Body of pancreas (tissue), 4 donors: ENCODE measurements at places on chromosomes 6 and 20. TPM values are rescaled to one million over a fixed set of nuclear protein-coding genes. Genes with fewer than 3 reads are reported as not detected.

Gene EFCAB8
- 0.26 TPM for total RNA-seq

Gene HTR1E
- not detected for total RNA-seq

Gene COX7A2
- 139 TPM for total RNA-seq

Gene NELFE
- 39.9 TPM for total RNA-seq

Gene SMIM13
- 4.4 TPM for total RNA-seq

DNA sequence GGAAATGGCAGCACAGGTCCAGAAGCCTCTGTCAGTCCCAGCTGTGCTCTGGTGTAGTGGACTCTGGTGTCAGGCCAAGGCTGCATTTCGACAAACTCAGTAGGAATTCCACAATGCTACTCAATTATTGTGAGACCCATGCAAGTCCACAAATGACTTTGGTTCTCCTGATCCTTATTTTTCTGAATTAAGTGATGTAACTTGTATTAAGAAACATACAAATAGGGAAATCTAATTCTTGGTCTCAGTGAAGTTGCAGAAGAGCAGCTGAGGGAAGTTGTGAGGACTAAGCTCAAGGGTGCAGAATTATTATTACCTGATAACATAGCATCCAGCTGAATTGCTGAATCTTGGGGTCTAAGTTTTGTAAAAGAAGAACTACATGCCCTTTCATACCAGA lies 116.8 kb downstream of the MAFB start:
- no peaks in the 10 kb centered on the region for H3K4me1 ChIP-seq
- H3K27me3 ChIP-seq: no peaks in the 10 kb centered on the region
- DNase-seq: no peak
- H3K27ac ChIP-seq: peak overlapping the region; percentile 33
- no peak overlapping the region for H3K4me3 ChIP-seq
- no peaks in the 10 kb centered on the region for H3K36me3 ChIP-seq

DNA sequence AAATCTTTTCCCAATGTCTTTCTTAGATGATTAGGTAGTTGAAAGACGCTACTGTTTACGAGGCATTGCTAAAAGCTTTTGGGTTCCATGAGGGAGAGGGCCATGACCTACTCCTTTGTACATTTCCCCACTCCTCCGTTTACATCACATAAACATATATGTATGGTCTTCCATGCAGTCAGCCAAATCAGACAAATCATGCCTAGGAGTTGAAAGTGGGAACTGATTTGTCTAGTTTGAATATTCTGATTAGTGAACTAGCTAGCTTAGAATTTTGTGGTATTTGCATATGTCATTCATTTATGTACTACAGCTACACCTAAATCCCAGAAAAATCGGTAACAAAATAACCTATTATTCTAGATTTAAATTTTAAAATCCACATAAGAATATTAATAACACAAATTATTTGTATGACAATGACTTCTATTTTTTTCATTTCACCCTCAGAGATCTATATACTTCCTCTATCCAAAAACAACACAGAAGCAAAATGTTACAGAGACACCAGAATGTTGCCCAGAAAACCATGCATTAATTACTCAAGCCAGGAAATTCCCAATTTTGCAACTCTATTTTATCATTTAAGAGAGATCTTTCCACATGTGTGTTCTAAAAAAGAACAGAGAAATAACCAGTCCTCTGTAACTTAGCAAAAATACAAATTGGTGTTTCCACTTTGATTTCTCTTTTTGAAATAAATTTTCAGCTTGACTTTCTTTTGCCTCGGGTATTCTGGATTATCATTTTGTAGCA lies 231.9 kb downstream of the LAMA2 start:
- no peak for DNase-seq
- H3K4me3 ChIP-seq: no peak overlapping the region
- no peak overlapping the region for H3K27ac ChIP-seq
- H3K27me3 ChIP-seq: no peaks in the 10 kb centered on the region

GRCh38 chr6:151257985-151258445 lies 18.2 kb downstream of the AKAP12 start:
- H3K4me1 ChIP-seq: no peaks in the 10 kb centered on the region
- H3K36me3 ChIP-seq: no peaks in the 10 kb centered on the region
- no peak overlapping the region for H3K27ac ChIP-seq
- H3K27me3 ChIP-seq: no peaks in the 10 kb centered on the region
- DNase-seq: no peak
- no peak overlapping the region for H3K4me3 ChIP-seq
